Stimulated activated CD4-positive, alpha-beta T cell treated with anti-CD3 and anti-CD28 coated beads, Interleukin-15, amount 100 ng/mL, for 1 hour (primary cell): ENCODE measurements at places on chromosomes 6 and 20.

GRCh38 chr6:137570393-137570792 is 76.2 kb upstream of the OLIG3 start:
- DNase-seq, result no peak

- DNase-seq, result no peak
Observed at GRCh38 chr20:40159276-40159675, 529.8 kb downstream of the MAFB start.

GRCh38 chr20:60266177-60266823 is 308.1 kb downstream of the CDH26 start:
- no peak for DNase-seq

- DNase-seq, result no peak
Observed at GRCh38 chr6:137106183-137106582, 61.4 kb upstream of the IL20RA start.

- no peak for DNase-seq
Observed at GRCh38 chr6:97963193-97963592, 680.2 kb upstream of the MMS22L start.

DNA sequence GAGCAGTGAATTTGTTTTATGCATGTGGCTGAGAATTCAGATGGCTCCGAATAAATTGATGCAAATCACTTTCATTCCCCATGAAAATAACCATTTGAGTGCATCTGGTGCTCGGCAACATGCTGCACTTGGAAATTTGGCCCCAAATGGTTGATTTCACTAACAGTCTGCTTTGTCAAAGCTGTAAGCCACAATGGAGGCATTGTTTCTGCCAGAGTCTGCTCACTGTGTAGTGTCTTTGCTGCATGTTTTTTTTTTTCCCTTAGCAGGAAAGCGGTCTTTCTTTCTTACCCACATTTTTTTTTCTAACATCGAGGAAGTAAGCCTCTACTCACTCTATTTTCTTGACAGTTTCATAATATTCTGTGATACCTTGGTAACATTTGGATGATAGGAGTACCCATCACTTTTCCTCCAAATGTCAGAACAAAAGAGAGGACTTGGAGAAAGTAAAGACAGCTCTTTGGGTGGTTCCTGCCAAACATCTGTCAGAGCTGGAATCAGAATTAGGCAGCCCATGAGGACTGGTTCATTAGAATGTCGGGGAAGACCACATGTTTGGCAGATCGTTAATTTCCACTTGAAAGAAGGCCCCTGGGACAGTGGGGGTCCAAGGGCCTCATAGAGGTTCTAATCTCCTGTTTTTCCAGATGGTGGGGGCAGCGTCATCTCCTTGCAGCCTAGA is 149.5 kb downstream of the DOK5 start:
- DNase-seq, result no peak

DNA sequence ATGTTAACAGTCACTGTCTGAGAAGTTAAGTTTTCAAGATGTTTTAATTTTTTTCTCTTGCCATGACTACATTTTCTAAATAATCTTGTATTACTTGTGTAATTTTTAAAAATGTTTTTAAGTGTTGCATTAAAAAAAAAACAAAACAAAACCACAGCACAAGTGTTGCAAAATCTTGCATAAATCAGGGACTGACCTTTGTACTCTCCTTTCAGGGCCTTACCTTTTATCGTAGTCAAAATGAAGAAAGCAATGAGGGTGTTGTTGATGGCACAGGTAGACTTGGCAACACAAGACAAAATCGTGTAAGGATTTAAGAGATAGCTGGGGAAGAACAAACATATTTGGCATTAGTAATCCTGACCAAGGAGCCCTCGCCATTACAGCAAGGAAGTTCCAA is 42.5 kb downstream of the PIGU start:
- no peak for DNase-seq

- no peak for DNase-seq
Observed at GRCh38 chr6:20436719-20437118, 35.0 kb downstream of the E2F3 start.

GRCh38 chr20:59412875-59413284 is 112.5 kb downstream of the EDN3 start:
- no peak for DNase-seq

GRCh38 chr6:3384241-3385143 is 72.4 kb downstream of the SLC22A23 start:
- no peak for DNase-seq

- DNase-seq, result no peak
Observed at GRCh38 chr6:117188627-117189201, 76.6 kb upstream of the VGLL2 start.

GRCh38 chr6:34967461-34967860 is 78.4 kb downstream of the ANKS1A start:
- no peak for DNase-seq

GRCh38 chr20:40978761-40979160 is 49.9 kb upstream of the TOP1 start:
- no peak for DNase-seq

DNA sequence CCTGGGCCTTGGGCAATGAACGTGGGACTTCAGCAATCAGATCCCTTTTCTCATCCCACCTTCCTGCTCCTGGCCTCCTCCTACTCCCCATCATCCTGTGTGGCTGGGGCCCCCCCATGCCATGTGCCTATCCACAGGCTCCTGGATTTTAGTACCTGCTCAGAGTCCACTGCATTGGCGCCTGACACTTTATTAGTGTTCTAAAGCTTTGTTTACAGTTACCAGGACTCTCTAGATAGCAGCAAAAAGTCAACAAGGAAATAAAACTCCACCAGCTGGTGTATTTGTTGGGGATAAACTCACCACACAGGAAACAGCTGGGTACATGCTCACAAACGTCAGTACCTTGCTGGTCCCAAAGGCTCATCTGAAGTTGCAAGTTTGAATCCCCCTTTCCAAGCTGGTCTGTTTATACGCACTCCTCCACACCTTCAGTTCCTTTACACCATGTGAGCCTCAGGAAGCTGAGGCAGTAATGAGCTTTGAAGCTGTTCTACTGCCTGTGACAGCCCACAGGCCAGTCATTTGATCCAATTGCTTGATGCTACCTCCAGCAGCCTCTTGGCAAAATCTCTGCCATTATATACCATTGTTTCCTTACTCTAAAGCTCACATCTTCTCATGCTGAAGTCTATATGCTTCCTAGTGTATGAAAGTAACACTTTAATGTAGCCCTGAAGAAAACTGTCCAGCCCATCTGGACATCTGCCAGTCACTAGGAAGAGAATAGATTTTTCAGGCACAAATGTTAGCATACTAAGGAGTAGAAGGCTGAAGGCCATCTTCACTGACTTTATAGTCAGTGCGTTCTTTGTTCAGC is 76.6 kb downstream of the ANKEF1 start:
- no peak for DNase-seq

- DNase-seq, result no peak
Observed at GRCh38 chr6:131893198-131893597, 58.0 kb downstream of the CCN2 start.

GRCh38 chr6:41367700-41368099 is 32.3 kb downstream of the NCR2 start:
- DNase-seq, result no peak

GRCh38 chr20:31569163-31570020 is 35.7 kb upstream of the ID1 start:
- peak; percentile 56 for DNase-seq

DNA sequence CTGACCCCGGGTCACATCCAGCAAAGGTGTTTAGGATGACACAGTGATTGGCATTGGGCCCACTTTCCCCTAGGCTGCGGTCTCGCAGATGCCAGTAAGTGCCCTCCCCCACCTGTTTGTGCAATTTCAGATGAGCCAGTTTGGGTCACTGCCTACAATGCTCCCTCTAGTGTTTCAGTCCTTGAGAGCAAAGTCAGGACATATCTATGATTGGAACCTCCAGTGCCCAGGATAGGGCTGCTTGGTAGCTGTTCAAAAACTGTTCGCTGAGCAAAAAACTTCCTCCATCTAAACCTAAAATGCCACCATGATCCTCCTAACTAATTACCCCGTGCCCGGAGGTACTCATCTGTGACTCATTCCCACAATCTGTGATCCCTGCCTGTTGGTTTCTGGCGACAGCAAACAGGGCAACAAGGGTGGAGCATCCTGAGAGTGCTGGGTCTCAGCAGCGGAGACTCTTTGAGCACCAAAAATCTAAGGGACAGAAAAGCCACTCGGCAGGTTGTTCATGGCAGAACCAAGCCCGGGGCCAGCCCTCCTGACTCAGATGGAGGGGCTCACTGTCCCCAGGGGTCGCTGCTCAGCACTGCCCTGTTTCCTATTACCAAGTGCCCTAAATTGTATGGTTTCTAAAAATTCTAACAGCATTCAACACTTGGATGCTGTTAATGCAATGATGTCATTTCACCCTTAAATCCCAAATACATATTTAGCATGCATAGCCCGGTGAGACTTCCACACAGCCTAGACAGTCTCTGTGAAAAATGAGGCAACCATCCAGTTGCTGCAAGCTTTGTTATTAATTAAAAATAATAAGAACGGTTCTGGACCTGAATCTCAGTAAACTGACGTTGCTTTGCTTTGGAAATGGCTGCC is 5.0 kb downstream of the VSX1 start:
- no peak for DNase-seq

DNA sequence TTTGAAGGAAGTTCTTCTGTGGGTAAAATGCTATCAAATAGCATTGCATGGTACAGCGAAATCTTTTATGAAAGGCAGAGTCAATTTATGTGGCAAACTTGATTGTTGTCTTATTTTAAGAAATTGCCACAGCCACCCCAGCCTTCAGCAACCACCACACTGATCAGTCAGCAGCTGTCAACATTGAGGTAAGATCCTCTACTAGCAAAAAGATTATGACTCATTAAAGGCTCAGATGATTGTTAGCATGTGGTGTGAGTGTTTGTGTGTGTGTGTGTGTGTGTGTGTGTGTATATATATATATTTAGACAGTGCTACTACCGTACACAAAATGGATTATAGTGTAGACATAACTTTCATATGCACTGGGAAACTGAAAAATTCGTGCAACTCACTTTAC is 27.8 kb downstream of the LRRN4 start:
- DNase-seq, result no peak

DNA sequence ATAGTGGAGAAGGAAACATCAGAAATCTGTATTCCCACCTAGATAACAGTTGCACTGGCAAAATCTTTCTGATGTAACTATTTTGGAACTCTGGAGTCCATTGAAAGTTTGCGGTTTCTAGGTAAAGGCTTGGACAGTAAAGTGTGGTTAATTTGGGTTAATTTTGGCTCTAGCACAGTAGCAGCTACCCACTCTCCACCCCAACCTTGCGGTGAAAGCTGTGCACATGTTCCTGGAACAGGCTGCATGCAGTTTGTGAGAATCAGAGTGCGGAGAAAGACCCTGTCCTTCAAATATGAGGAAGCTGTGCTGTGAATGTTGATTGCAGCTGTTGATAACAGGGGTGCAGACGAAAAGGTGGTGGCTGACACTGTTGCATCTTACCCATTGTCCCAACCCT is 38.4 kb downstream of the SMOC2 start:
- no peak for DNase-seq

- DNase-seq, result no peak
Observed at GRCh38 chr6:109467696-109468095, 12.1 kb upstream of the MICAL1 start.

DNA sequence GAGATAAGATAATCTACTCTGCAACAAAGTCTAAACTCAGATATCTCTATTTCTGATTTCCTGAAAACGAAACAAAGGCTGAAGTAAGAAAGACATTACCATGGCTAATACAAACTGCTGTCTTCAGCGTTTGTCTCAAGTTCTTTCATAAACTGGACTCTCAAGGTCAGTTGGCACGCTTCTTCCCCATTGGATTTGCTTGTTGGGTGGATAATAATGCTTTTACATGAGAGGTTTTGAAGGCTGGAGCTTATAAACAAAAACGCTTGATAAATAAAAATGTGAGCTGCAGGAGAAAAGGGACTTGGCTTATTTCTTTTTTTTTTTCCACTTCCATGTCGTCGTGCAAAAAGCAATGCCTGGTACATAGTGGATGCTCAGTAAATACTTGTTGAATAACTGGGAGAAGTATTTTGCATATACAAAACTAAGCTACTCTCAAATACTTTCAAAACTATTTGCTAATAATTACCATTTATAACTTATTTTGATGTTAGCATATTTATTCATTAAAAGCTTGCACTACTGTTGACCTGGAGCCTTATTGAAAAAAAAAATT is 65.7 kb upstream of the EEF1A1 start:
- no peak for DNase-seq

DNA sequence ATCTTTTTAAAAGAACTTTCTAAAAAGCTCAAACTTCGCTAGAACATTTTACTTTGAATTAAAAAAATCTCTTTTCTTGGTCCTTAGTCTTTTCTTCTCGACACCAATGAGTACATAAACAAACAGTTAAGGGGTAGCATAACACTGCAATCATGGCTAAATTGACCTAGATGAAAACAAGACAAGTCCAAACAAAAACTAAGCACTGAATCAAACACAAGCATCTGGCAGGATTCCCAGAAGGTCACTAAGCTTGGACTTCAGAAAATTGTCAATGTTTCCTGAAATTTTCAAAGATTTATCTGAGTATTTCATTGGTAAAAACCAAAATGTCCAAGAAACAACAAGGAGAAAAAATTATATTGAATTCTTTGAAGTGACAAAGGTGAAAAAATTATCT is 5.0 kb downstream of the COL21A1 start:
- no peak for DNase-seq

- DNase-seq, result no peak
Observed at GRCh38 chr20:3071266-3071609, 182 bp upstream of the OXT start.

DNA sequence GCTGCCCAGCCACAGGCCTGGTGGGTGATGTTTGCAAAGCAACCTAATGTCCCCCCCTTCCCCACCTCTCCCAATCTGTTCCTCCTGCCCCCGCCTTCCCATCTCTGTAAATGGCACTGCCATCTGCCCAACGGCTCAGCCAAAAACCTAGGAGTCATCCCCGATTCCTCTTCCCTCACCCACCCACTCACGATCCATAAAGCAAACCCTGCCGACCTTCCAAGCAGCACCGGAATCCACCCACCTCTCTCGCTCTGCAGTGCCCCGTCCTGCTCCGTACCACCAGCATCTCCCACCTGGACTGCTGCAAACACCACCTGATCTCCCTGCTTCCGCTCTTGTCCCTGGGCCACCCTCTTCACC is 37.6 kb downstream of the SULF2 start:
- DNase-seq, result no peak

DNA sequence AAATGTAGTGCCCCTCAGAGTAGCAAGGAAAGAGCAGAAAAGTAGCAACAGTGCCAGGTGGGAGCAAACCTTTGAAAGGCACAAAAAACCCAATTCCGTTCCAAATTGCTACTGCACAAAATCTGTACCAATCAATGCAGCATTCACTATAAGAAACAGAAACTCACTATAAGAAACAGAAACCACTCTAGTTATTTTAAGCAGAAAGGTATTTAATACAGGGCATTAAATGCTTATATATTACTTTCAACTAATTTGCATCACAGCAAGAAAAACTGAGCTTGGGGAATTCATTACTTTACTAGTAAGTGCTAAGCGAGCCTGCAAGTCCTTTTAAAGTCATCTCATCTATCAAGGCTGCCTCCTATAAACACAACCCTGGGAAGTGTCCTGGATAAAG is 116.5 kb upstream of the OLIG3 start:
- no peak for DNase-seq

- no peak for DNase-seq
Observed at GRCh38 chr6:12528581-12529363, 187.8 kb upstream of the PHACTR1 start.

GRCh38 chr6:124002377-124003081 is 198.9 kb downstream of the NKAIN2 start:
- DNase-seq, result no peak
